ENCODE measurements at places on chromosomes 13 and 19. TPM values are rescaled to one million over a fixed set of nuclear protein-coding genes. Genes with fewer than 3 reads are reported as not detected.

The FBXL3 gene
- total RNA-seq: 21.7 TPM

The PGLYRP2 gene
- total RNA-seq: not detected

The ZIC2 gene
- total RNA-seq: 48.6 TPM

The HIPK4 gene
- total RNA-seq: 0.30 TPM

The TRPC4 gene
- 2.5 TPM for total RNA-seq

The CLEC4M gene
- total RNA-seq: not detected

The MED25 gene
- total RNA-seq: 80.8 TPM

The LHFPL6 gene
- 35.2 TPM for total RNA-seq
